ENCODE measurements at places on chromosomes 5 and 9.

GRCh38 chr9:122370303-122370702 is 521 bp upstream of the PTGS1 start:
- DNase-seq: no peak

DNA sequence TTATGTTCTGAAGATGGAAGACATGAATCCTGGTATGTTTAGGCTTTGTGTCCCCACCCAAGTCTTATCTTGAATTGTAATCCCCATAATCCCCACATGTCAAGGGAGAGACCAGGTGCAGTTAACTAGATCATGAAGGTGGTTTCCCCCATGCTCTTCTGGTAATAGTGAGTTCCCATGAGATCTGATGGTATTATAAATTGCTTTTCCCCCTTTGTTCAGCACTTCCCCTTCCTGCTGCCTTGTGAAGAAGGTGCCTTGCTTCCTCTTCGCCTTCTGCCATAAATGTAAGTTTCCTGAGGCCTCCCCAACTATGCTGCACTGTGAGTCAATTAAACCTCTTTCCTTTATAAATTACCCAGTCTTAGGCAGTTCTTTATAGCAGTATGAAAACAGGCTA is 229.0 kb downstream of the ARL15 start:
- DNase-seq: no peak

DNA sequence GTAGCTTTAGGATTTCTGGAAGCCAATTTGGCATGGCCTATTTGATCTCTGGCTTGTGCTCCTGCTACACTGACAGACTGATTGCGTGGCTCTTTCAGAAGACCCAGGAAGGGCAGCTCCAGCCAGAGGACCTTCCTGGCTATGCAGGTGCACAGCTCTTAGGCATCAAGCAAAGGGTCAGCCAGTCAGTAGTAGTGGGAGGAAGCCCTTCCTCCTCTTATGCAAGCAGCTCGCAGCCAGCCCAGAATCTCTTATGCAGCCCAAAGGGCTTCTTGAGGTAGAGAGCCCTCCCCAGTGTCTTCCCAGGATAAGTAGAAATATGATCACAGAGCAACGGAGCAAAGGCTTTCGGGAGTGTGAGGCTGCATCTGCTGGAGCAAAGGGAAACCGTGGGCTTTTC is 43.2 kb downstream of the SLC36A1 start:
- no peak for DNase-seq

- DNase-seq: no peak
These were observed 40.0 kb downstream of the G3BP1 start for GRCh38 chr5:151811593-151812321.

DNA sequence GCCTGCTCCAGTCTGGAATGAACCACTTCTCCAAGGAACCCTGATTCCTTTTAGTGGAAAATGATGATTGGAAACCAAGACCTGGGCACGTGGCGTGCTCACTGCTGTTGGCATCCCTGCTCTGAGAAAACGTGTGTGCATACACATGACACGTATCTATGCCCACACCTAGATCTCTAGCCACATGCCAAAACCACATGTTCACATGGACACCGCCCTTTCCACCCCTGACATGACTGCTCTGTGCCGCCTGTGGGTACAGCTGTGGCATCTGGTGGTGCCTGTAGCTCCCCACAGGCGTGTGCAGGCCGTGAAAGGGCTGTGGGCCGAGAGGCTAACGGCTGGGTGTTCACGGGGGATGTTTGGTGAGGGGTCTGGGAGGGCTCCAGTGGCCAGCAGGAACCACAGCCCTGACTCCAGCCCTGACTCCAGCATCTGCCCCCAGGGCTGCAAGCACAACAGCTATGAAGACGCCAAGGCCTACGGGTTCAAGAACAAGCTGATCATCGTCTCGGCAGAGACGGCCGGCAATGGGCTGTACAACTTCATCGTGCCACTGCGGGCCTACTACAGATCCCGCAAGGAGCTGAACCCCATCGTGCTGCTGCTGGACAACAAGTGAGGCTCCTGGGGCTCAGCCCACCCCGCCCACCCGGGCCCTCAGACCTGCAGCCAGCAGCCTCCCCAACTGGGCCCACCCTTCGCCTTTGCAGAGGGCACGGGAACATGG is 75.1 kb downstream of the KCNT1 start:
- no peak for DNase-seq

- no peak for DNase-seq
These were observed 114.8 kb downstream of the SEMA5A start for GRCh38 chr5:9431151-9431495.

DNA sequence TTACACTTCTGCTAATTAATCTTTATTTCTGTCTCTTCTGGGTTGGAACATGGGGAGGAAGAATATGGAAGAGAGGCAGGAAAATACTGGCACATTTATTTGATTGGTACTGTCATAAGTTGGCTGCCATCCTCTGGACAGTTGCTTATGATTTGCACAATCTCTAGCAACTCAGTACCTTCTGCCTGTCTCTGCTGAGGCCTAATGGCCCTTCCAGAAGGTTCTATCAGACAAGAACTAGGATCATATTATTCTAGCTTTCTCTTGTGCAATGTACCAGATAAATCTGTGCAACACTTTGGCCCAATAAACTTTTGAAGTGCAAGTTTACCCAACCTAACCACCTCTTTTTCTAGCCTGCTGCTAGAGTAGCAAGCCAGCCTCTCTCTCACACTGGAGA is 335.0 kb downstream of the ARRDC3 start:
- no peak for DNase-seq

- peak; percentile 50 for DNase-seq
These were observed 51.2 kb upstream of the TESK1 start for GRCh38 chr9:35553670-35554543.

DNA sequence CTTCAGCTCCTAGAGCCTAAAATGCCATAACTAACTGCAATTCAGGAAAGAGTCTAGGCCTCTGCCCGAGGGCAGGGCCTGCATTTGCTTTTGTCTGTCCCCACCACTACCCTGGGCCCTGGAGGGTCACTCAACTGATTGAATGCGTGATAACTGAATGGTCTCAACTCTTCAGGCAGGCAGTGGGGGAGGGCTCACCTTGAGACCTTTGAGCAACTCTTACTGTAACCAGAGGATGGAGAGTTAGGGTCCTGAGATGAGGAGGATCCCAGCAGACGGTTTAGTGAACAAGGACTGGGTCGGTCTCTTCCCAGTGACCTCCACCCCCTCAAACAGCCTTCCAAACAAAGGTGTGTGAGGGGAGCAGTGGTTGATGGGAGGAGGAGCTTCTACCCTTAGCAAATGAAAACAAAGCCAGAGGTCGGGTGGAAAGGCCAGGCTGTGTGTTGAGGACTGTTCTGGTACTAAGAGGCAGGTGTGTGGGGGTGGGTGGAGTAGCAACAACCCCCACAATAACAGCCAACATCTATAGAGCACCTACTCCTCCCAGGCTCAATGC is 59.4 kb downstream of the CXXC5 start:
- no peak for DNase-seq

DNA sequence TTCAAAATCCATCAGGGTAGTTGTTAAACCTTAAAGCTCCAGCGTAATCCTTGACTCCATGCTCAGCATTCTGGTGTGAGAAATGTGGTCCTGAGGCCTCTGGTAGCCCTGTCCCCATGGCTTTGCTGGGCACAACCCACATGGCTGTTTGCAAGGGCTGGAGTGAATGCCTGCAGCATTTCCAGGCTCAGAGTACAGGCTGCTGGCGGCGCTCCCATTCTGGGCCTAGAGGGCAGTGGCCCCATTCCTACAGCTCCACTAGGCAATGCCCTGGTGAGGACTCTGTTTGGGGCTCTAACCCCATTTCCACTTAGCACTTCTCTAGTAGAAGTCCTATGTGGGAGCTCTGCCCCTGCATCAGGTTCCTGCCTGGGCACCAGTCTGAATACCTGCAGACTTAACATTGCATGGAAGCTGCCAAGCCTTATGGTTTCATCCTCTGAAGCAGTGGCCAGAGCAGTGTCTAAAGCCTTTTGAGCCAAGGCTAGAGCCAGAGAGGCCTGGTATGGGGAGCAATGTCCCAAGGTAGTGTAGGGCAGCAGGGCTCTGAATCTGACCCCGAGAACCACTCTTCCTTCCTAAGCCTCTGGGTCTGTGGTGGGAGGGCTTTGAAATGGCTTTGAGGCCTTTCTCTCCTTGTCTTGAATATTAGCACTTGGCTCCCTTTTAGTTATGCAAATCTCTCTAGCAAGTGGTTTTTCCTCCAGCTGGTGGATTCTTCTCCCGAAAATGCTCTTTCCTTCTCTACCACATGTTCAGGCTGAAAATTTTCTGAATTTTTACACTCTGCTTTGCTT is 5.8 kb upstream of the ALDH1A1 start:
- no peak for DNase-seq

DNA sequence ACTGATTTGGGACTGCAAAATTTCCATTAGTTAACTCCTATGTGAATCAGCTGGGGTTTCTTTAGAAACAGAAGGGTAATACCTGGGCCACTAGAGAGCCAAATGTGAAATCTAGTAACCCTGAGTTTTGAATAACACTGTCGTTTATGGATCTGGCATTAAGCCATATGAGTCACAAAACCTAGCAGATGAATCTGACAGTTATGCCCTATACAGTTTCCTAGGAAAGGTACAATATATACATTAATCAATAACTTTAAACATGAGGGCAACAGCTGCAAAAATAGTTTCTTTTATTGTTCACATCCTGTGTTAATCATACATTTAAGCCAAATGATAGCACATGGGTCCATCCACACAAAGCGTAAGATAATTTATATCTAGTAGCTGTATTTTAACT is 56.9 kb downstream of the PAM start:
- DNase-seq: no peak

DNA sequence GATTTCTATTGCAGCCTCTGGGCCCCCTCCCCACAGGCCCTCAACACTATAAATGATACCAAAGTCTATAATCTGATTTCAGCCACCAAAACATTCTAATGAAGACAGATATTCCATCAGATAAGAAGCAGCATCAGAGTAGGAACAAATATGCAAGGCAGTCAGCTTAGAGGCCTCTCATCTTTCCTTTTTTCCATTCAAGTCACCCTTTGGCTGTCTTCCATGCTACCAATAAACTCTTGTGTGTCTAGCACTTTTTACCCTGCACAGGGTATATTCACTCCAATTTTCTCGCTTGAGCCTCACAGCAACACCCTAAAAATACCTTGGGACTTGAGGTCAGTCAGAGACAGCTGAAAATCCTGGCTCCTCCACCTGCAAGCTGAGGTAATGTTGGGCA is 193.7 kb downstream of the BRINP1 start:
- no peak for DNase-seq

GRCh38 chr9:32665101-32665500 is 29.6 kb upstream of the TAF1L start:
- no peak for DNase-seq

DNA sequence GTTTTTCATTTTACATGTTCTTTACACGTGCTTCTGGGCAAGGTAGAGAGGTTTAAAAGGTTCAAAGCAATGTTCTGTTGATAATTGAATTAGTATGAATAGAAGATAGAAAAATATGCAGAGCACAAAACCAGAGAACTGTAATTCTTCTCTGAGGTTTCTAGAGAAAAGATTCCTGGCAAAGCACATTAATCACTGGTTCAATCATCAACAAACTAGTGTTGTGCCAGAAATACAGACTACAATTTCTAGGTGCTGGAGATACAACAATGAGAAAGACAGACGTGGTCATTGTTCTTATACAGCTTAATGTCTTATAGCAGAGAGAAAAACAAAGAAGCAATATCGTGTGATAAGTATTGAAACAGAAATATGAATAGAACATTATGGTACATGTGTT is 25.5 kb downstream of the MEGF9 start:
- DNase-seq: no peak

- no peak for DNase-seq
These were observed 478.5 kb downstream of the RASEF start for GRCh38 chr9:82584349-82584863.

DNA sequence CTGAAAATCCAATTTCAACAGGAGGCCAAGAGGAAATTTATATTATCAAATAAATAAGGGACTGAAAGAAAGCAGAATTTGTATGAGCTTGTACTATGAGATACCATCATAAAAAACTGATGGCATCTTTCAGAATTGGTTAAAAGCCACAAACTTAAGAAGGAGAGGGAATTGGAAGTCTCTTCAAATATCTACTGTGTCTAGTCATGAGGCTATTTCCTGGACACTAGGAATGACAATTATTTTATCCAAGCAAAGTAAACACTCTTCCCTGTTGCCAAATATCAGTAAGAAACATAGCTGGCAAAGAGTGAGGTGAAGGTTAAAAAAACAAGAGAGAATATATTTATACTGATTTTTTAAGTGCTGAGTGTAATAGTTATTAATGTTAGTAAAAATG is 101.5 kb upstream of the ARRDC3 start:
- no peak for DNase-seq

- no peak for DNase-seq
These were observed 45.2 kb downstream of the HSD17B3 start for GRCh38 chr9:96256800-96257199.
